Stimulated activated CD4-positive, alpha-beta T cell treated with anti-CD3 and anti-CD28 coated beads, Interleukin-1b, Interleukin-23, amount 100 ng/mL, for 24 hours (primary cell): ENCODE measurements at places on chromosomes 16 and 17.

DNA sequence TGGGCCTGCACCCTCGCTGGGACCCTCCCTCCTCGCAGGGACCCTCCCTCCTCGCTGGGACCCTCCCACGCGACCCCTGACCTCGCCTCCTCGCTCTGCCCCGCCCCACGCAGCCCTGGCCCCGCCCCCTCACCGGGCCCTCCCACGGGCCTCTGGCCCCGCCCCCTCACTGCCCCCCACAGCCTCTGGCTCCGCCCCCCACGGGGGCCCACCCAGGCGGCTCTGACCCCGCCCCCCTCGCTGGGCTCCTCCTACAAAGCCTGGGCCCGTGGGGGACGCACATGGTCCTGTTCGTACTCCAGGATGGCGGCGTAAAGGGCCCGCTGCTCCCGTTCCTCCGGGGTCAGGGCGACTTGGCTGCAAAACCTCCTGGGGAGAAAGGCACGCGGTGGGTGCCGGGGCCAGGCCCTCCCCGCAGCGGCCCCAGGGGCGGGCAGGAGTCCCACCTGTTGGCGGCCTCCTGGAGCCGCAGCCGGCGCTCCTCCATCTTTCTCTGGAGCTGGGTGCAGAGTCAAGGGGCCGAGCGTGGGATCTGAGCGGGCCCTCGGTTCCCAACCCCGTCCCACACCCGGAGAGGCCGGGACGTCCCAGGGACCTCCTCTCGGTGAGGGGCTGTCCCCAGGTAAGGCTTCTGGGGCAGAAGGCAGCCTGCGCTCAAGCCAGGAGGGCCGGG lies 9.0 kb downstream of the VPS9D1 start:
- DNase-seq: peak; percentile 70

DNA sequence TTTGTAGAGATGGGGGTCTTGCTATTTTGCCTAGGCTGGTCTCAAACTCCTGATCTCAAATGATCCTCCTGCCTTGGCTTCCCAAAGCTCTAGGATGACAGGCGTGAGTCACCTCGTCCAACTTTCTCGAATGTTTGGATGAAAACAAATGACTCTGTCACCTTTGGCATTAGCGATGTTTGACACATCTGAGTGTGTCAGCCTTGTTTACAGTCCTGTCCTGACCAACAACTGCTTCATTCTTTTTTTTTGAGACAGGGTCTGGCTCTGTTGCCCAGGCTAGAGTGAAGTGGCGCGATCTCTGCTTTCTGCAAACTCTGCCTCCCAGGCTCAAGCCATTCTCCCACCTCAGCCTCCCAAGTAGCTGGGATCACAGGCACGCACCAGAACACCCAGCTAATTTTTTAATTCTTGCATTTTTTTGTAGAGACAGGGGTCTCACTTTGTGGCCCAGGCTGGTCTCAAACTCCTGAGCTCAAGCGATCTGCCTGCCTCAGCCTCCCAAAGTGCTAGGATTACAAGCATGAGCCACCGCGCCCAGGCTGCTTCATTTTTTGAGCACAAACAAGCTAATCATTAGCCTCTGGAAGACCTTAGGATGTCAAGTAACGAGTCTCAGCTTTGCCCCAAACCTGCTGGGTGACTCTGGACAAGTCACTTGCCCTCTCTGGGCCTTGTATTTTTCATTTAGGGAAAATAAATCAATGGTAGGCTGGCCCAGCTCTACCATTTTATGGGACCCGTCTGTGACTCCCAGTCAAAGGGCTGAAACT lies 7.4 kb downstream of the MYH11 start:
- no peak for DNase-seq

- DNase-seq: no peak
These were observed 292.6 kb upstream of the CDH11 start for GRCh38 chr16:65414284-65414984.

GRCh38 chr17:79647456-79647915 lies 36.6 kb upstream of the RBFOX3 start:
- DNase-seq: no peak

DNA sequence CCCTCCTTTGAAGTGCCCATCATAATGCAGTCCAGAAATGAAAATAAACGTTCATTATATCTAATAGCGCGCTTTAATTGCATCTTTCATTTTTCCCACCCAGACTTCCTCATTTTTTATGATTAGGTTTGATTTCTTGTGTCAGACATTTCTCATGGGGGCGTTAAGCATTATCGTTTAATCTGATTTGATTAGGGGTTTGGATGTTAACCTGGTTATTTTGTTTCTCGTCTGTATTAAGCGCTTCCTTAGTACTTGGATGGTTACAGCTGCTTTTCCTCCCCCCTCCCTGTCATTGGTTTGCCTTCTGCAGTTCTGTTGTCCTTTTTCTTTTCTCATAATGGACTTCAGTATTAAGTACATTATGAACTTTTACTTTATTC lies 540 bp downstream of the MFSD11 start:
- no peak for DNase-seq

DNA sequence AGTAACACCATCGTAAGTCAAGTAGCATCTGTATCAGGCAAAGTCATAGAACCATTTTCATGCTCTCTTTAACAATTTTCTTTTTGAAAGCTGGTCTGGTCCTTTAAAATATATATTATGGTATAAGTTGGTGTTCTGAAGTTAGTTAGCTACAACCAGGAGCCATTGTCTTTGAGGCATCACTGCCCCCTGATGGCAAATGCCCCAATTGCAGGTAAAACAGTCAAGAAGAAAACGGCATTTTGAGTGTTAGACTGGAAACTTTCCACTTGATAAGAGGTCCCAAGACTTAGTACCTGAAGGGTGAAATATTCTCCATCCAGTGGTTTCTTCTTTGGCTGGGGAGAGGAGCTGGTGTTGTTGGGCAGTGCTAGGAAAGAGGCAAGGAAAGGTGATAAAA lies 14.1 kb downstream of the TP53 start:
- DNase-seq: no peak

DNA sequence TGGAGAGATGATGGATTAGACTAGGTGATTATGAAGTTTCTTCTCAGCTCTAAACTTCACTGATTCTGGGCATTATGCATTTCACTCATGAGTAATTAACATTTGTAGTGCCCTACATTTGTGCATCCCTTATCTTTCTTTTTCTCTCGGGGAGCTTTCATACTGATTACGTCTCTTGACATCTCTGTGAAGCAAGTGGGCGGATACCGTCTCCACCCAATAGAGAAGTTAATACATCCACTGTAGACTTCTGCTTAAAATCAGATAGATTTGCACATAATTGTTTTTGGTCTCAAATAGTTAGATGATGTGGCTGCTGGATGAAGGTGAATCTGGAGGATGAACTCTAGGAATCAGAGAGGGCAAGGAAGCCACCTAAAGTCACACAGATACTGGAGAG lies 653.6 kb upstream of the EEF2KMT start:
- no peak for DNase-seq

GRCh38 chr16:80288616-80289015 lies 252.2 kb upstream of the DYNLRB2 start:
- DNase-seq: no peak

- no peak for DNase-seq
These were observed 52.7 kb downstream of the TBC1D16 start for GRCh38 chr17:79982986-79983385.

GRCh38 chr16:80848862-80849261 lies 44.5 kb upstream of the CDYL2 start:
- DNase-seq: no peak

GRCh38 chr16:426115-426905 lies 861 bp downstream of the RAB11FIP3 start:
- no peak for DNase-seq

GRCh38 chr16:84714028-84714427 lies 14.2 kb downstream of the USP10 start:
- DNase-seq: no peak

DNA sequence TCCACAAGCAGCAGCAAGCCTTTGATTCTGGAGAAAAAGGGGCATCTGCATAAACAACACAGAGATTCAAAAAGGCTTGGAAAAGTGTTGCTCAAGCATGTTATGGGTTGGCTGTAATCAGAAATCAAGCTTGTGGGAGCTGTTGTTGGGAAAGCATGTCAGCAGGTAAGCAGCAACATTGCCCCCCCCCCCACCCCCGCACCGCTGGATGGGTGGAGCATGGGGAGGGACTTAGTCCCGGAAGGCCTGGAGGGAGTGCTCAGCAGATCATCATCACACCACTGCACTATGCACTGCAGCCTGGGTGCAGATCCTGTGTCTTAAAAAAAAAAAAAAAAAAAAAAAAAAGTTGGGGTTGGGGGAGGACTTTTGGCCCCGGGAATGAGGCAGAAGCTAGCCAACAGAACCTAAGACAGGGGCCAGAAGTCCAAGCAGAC lies 16.8 kb upstream of the AKAP1 start:
- DNase-seq: no peak

GRCh38 chr17:19770985-19771735 lies 23.1 kb upstream of the ALDH3A1 start:
- DNase-seq: no peak

- no peak for DNase-seq
These were observed 6.2 kb downstream of the CCR7 start for GRCh38 chr17:40558890-40559563.

GRCh38 chr17:38918916-38919315 lies 6.5 kb upstream of the LASP1NB start:
- no peak for DNase-seq

GRCh38 chr16:4663777-4664465 lies 29.4 kb upstream of the NUDT16L1 start:
- DNase-seq: no peak

- DNase-seq: no peak
These were observed 210.3 kb downstream of the GRIN2A start for GRCh38 chr16:9971907-9972306.

- no peak for DNase-seq
These were observed 12.5 kb upstream of the NKD1 start for GRCh38 chr16:50535506-50536257.

DNA sequence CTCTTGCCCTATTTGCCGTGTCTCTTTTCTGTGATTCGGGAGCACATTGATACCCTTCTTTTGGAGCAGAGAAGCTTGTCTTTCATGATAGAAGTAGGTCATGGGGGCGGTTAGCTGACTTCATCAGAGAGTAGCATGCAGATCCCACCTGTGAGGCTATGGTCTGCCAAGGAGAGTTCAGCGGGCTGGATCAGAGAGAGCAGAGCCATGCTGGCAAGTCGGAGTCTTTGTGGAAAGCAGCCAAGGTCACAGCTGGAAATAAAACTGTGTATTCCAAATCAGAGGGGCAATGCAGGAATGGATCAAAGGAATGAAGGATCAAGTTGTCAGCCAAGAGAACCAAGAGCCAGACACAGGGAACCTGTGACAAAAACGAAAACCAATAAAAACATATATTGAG lies 595.9 kb downstream of the WWOX start:
- DNase-seq: no peak

GRCh38 chr17:75662511-75662910 lies 4.4 kb downstream of the RECQL5 start:
- no peak for DNase-seq

DNA sequence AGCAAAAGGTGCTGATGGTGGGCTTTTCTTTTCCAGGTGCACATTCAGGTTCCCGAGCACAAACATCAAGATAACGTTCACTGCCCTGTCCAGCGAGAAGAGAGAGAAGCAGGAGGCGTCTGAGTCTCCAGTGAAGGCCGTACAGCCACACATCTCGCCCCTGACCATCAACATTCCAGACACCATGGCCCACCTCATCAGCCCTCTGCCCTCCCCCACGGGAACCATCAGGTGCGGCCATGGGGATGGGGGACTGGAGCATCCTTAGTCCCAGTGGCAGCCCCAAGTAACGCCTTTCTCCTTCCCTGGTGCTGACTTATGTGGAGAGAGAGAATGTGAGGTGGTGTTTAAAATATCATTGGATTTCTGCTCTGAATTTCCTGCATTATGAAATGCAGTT lies 43.8 kb downstream of the FOXK2 start:
- DNase-seq: no peak

DNA sequence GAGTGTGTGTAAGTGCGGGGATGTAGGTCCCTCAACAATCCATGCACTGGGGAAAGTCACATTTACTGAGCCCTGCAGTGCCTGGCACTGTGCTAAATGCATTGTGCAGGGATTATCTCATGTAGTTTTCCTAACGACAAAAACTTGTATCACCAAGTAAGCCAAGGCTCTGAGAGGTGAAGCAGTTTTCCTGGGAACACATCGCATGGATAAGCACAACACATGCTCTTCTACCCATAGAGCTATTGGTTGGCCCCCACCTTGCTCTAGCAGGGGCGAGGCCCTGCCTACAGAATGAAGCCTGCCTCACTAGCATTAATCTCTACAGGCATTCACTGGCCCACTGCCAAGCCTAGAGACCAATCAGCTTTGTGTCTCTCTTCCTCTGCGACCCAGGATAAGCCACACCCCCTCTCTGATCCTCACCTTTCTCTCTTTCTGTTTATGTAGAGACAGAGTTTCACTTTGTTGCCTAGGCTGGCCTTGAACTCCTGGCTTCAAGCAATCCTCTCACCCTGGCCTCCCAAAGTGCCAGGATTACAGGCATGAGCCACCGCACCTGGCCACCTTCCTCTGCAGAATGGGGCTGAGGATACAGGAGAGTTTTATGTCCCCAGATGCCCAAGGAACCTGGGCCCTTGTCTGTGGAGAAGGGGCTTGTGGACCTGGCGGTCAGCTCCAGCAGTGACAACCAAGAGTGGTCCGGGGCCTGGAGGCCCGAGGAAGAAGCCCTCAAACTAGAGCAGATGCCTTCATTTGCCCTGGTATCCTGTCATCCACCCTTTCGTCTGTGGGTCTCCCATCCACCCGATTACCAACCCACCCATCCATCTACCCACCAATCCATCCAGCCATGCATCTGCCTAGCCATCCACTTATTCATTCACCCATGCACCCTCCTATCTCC lies 12.8 kb downstream of the CDH16 start:
- peak; percentile 34 for DNase-seq

- no peak for DNase-seq
These were observed 22.9 kb upstream of the DNAJA2 start for GRCh38 chr16:46996391-46996790.

DNA sequence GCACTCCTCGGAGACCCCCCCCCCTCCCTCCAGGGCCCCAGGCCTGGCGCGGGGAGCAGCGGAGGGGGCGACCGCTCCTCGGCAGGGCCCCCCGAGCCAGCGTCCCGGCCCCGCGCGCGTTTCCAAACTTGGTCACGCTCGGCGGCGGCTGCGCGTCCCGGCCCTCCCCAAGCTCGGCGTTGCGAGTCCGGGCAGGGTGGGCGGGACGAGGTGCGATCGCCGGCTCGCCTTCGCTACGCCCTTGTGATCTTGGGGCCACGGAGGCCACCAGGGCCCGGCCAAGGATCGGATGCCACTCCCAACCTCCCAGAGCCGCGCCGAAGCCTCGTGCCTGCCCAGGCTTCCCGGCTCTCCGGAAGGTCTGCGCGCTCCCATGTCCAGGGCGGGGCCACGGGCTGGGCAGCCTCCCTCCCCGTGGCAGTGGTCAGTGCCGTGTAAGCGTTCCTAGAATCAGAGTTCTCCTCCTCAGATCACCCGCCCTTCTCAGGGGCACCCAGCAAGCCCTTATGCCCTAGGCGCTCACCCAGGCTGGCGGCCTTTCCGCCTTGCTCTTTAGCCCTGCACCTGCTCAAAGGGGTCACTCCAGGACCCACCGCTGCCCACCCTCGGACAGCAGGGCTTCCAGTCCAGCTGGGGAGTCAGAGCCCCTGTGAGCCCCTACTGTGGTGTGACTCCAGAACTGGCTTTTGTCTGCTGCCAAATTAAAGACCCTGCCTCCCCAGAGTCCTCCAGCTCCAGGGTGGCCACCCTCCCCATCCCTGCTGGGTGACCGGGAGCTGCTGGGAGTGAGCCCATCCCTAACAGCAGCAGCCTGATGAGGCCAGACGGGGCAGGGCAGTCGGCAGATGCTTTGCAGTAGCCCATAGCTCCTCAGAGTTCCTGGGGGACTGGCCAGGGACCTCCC lies 12.2 kb upstream of the MRPS23 start:
- DNase-seq: no peak

GRCh38 chr17:77772461-77772897 lies 186.0 kb upstream of the TNRC6C start:
- peak; percentile 37 for DNase-seq

GRCh38 chr17:82324566-82325285 lies 7.3 kb upstream of the CD7 start:
- no peak for DNase-seq
